Smooth muscle cell of bladder (primary cell): ENCODE measurements at places on chromosomes 1 and 21. TPM values are rescaled to one million over a fixed set of nuclear protein-coding genes. Genes with fewer than 3 reads are reported as not detected.

Gene ADAMTSL4
- total RNA-seq: 3.6 and 4.8 TPM in 2 replicates

Gene SAMSN1
- 0.09 TPM in 1 of 2 replicates, not detected in the other for total RNA-seq

Gene VPS13D
- 30.2 and 61.4 TPM in 2 replicates for total RNA-seq

Gene TRIM58
- 0.14 and 0.18 TPM in 2 replicates for total RNA-seq

Gene ADORA3
- total RNA-seq: not detected in 2 replicates

Gene OR2M2
- total RNA-seq: not detected in 2 replicates

Gene GPA33
- total RNA-seq: not detected in 2 replicates

Gene RXRG
- 0.09 TPM in 1 of 2 replicates, not detected in the other for total RNA-seq

Gene AMY2A
- not detected in 2 replicates for total RNA-seq

Gene AIM2
- total RNA-seq: not detected in 2 replicates

Gene TMPRSS15
- total RNA-seq: not detected in 2 replicates

Gene ATP6V1G3
- total RNA-seq: not detected in 2 replicates

Gene SLC2A1
- total RNA-seq: 36.3 and 133 TPM in 2 replicates

Gene RGL1
- total RNA-seq: 33.1 and 33.9 TPM in 2 replicates

Gene MEX3A
- total RNA-seq: 1.3 and 1.6 TPM in 2 replicates

Gene CTTNBP2NL
- 8.4 and 9.4 TPM in 2 replicates for total RNA-seq

Gene NPR1
- 0.57 and 1.5 TPM in 2 replicates for total RNA-seq

Gene RUNX3
- total RNA-seq: not detected in 2 replicates

Gene SLC9C2
- not detected in 2 replicates for total RNA-seq

Gene FNDC5
- 1.8 and 4.0 TPM in 2 replicates for total RNA-seq

Gene SOAT1
- total RNA-seq: 28.9 and 44.9 TPM in 2 replicates

Gene NUDT17
- total RNA-seq: 2.4 and 2.7 TPM in 2 replicates

Gene ACTL8
- total RNA-seq: under 0.01 and 0.09 TPM in 2 replicates

Gene ASCL5
- not detected in 2 replicates for total RNA-seq

Gene S100A10
- total RNA-seq: 119 and 133 TPM in 2 replicates

Gene RNPC3
- 3.1 and 3.2 TPM in 2 replicates for total RNA-seq

Gene FAM229A
- total RNA-seq: 0.71 and 1.1 TPM in 2 replicates

Gene GFI1
- under 0.01 and 0.09 TPM in 2 replicates for total RNA-seq

Gene PTPN22
- total RNA-seq: 0.28 and 0.55 TPM in 2 replicates

Gene SELP
- not detected in 2 replicates for total RNA-seq

Gene HFM1
- total RNA-seq: 0.43 and 0.55 TPM in 2 replicates

Gene ERICH3
- not detected in 2 replicates for total RNA-seq

Gene NOTCH2NLA
- total RNA-seq: 61.2 and 84.1 TPM in 2 replicates

Gene S100A7A
- total RNA-seq: not detected in 2 replicates

Gene FRRS1
- total RNA-seq: 23.8 and 31.7 TPM in 2 replicates

Gene GUCA2B
- not detected in 2 replicates for total RNA-seq

Gene PGLYRP4
- not detected in 2 replicates for total RNA-seq

Gene FAM110D
- not detected in 2 replicates for total RNA-seq

Gene GPR37L1
- under 0.01 TPM in 1 of 2 replicates, not detected in the other for total RNA-seq

Gene TPTE
- total RNA-seq: not detected in 2 replicates

Gene LCE3E
- total RNA-seq: not detected in 2 replicates

Gene PCP4
- not detected in 2 replicates for total RNA-seq

Gene POU3F1
- total RNA-seq: not detected in 2 replicates

Gene S100A14
- 0.18 and 0.28 TPM in 2 replicates for total RNA-seq

Gene ACKR1
- total RNA-seq: not detected in 2 replicates

Gene MTX1
- 42.7 and 44.5 TPM in 2 replicates for total RNA-seq

Gene ZBTB7B
- 9.1 and 10.8 TPM in 2 replicates for total RNA-seq

Gene PROK1
- 0.14 TPM in 1 of 2 replicates, not detected in the other for total RNA-seq

Gene RPL5
- total RNA-seq: 1,416 and 1,539 TPM in 2 replicates

Gene NIBAN1
- total RNA-seq: 52.6 and 68.2 TPM in 2 replicates

Gene CLCA4
- not detected in 2 replicates for total RNA-seq

Gene PROX1
- total RNA-seq: under 0.01 TPM in 2 replicates

Gene RHEX
- total RNA-seq: not detected in 2 replicates

Gene OR14K1
- total RNA-seq: not detected in 2 replicates

Gene CHRM3
- total RNA-seq: 0.28 and 1.3 TPM in 2 replicates

Gene KCNJ15
- total RNA-seq: 1.1 and 3.7 TPM in 2 replicates

Gene MIER1
- total RNA-seq: 21.9 and 27.0 TPM in 2 replicates

Gene CLDN17
- total RNA-seq: not detected in 2 replicates
